ENCODE measurements at places on chromosomes 13 and 19. TPM values are rescaled to one million over a fixed set of nuclear protein-coding genes. Genes with fewer than 3 reads are reported as not detected.

- no peak for DNase-seq
These were observed 22.9 kb downstream of the COMP start for GRCh38 chr19:18768046-18768771.

Gene IGLON5
- total RNA-seq, result 7.1 TPM

Gene THAP8
- 1.7 TPM for total RNA-seq

DNA sequence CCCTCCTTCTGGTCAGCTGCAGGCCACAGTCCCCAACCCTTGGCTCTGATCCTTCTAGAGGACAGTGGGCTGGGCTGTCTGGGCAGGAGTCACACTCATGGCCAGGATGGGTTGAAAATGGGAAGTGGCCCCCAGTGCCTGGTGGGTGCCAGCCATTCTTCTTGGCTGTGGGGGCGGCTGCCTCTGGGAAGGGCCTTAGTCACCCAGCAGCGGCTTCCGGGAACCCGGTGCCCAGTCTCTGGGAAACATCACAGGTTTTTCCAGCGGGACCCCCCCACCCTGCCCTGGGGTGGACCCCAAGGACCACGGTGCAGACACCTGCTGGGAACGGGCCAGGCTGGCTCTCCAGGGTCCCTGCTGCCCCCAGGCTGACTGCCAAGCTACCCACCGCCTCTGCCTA is 27.3 kb upstream of the SLC7A10 start:
- DNase-seq, result no peak

DNA sequence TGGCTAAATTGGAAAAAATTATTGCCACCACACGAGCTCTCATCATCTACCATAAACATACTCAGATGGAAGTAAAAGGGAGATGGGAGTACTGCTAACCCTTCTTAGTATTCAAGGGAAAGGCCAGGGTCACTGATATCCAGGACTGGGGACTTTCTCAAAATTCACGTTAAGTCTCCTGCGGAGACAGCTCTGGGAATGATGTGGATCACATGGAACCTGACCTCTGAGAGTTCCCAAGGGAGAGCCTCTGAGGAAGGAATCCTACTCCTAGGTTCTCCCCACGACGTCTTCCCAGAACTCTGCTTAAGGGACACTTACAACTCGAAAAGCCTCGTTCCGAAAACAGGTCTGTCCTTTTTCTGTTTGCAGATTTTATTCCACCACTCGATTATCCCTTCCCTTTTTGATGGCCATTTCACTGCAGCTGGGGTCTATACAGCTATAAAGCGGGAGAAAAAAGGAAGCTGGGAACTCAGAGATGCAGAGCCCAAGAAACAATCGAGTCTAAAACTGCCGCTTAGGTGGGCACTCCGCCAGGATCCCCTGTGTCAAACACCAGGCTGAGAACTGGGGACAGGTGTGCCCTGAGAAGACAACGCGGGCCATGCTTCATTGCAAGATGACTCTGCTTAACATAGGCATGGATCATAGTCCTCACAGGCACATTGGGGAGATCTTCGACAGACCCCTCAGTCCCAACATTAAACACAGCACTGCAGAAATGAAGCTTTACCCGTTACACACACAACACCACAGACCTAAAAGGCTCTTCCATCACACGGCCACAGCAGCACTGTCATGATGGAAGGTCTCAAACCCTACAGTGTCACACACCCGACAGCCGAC is 823 bp upstream of the ZNF567 start:
- peak; percentile 30 for DNase-seq
